Esophagus muscularis mucosa (tissue), 4 donors: ENCODE measurements at places on chromosomes 6 and 20.

- H3K4me3 ChIP-seq = peak overlapping the region; percentile 16
- DNase-seq = peak; percentile 97
- no peaks in the 10 kb centered on the region for H3K36me3 ChIP-seq
- no peaks in the 10 kb centered on the region for H3K27me3 ChIP-seq
- H3K4me1 ChIP-seq = peaks cover 21% of the 10 kb centered on the region
Measured at GRCh38 chr20:47493175-47493962, 8.3 kb upstream of the NCOA3 start.

DNA sequence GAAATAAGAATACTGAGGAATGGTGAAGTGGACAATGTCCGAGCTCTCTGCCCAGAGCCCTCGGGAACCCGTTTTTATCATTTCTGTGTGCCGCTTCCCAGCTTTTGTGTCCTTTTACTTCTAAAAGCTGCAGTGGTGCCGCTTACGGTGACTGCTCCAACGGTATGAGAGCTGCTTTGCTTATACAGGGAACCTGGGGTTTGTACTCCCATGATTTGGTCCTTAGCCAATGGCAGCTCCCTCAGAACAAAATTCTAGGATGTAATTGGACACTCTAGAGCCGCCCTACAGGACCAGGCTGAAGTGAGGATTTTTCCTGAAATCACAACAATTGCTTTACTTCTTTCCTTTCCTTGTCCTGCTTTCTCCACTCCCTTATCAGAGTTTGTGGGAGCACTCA lies 24.2 kb upstream of the PCSK2 start:
- no peak for DNase-seq
- no peak overlapping the region for H3K4me3 ChIP-seq
- H3K4me1 ChIP-seq = no peaks in the 10 kb centered on the region
- H3K27ac ChIP-seq = no peak overlapping the region
- no peaks in the 10 kb centered on the region for H3K27me3 ChIP-seq

- H3K27ac ChIP-seq = no peak overlapping the region
- H3K4me1 ChIP-seq = no peaks in the 10 kb centered on the region
- H3K27me3 ChIP-seq = no peaks in the 10 kb centered on the region
- no peaks in the 10 kb centered on the region for H3K36me3 ChIP-seq
- no peak overlapping the region for H3K4me3 ChIP-seq
Measured at GRCh38 chr6:149147938-149148718, 169.4 kb upstream of the TAB2 start.

GRCh38 chr6:127464161-127464880 lies 5.1 kb upstream of the KIAA0408 start:
- H3K36me3 ChIP-seq = no peaks in the 10 kb centered on the region
- H3K27me3 ChIP-seq = no peaks in the 10 kb centered on the region
- no peak for DNase-seq
- H3K4me1 ChIP-seq = peaks cover 3% of the 10 kb centered on the region

DNA sequence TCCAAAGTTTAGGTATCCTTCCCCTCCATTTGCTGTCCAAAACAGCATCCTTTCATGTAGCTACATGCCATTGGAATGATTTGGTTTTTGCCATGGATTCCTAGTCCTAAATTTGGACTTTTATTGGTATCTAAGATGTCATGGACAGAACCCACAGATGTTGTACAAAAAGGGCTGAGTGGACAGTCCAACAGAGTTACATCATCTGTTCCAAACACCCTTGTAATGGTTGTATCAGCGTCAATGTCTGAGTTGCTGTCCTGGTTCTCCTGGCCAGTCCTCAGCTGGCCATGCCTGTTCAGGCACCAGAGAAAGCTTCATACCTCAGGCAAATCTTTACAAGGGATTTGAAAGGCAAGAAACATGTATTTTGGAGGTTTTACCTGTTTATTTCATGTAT lies 191.3 kb downstream of the ESR1 start:
- DNase-seq = no peak
- no peak overlapping the region for H3K4me3 ChIP-seq
- H3K27ac ChIP-seq = no peak overlapping the region
- H3K36me3 ChIP-seq = no peaks in the 10 kb centered on the region
- no peaks in the 10 kb centered on the region for H3K27me3 ChIP-seq

GRCh38 chr6:106520711-106521401 lies 108.4 kb downstream of the RTN4IP1 start:
- no peak overlapping the region for H3K4me3 ChIP-seq
- H3K36me3 ChIP-seq = no peaks in the 10 kb centered on the region
- peak overlapping the region; percentile 35 for H3K27ac ChIP-seq
- DNase-seq = no peak

DNA sequence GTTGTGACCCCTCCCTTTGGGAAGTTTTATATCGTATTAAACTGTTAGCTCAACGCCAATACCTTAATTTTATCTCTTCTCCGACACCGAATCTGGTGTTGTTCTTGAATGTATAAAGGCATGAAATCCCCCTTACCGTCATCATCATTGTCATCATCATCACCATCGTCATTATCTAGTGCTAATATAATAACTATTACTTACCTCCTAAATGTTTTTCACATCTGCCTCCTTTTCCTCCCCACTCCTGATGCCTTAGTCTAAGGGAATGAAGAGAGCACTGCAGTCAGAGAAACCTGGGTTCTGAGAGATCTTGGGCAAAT lies 677 bp upstream of the ZBTB24 start:
- H3K4me1 ChIP-seq = peaks cover 46% of the 10 kb centered on the region
- H3K27me3 ChIP-seq = no peaks in the 10 kb centered on the region
- no peaks in the 10 kb centered on the region for H3K36me3 ChIP-seq
- peak overlapping the region; percentile 89 for H3K27ac ChIP-seq

GRCh38 chr6:29663300-29664042 lies 6.6 kb downstream of the MOG start:
- H3K27ac ChIP-seq = no peak overlapping the region
- no peaks in the 10 kb centered on the region for H3K4me1 ChIP-seq
- H3K27me3 ChIP-seq = peaks cover 25% of the 10 kb centered on the region
- DNase-seq = no peak

GRCh38 chr6:5112066-5112799 lies 27.1 kb downstream of the PPP1R3G start:
- no peak overlapping the region for H3K27ac ChIP-seq
- H3K4me3 ChIP-seq = no peak overlapping the region
- no peaks in the 10 kb centered on the region for H3K4me1 ChIP-seq
- H3K36me3 ChIP-seq = no peaks in the 10 kb centered on the region
- no peak for DNase-seq
- H3K27me3 ChIP-seq = no peaks in the 10 kb centered on the region

DNA sequence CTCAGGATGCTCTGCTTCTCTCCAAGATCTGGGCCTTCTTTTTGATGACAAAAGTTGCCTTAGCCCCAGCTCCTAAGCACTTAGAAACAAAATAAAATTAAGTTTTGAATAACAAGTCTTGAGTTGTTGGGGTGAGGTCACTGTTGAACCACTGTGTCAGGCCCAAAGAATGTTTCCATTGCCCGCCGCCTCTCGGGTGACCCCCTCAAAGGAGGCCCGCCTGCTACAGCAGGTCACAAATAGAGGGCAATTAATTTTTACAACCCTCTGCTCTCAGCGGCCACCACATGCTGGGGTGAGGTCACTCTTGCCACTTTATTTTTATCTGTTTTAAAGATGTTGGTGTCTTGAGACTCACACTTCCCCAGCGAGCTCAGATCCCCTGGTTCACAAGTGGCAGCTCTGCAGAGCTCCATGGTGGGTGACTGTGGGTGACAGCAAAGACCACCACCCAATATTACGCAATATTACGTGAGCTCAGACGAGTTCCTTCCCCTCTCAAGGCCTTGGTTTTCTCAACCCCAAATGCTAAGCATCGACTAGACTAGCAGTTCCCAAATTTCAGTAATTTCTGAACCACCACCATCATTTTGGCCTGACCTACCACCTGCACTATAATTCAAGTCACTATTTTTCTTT lies 247.7 kb upstream of the PMEPA1 start:
- no peaks in the 10 kb centered on the region for H3K27me3 ChIP-seq
- no peak overlapping the region for H3K4me3 ChIP-seq
- no peaks in the 10 kb centered on the region for H3K36me3 ChIP-seq
- H3K27ac ChIP-seq = no peak overlapping the region
- no peaks in the 10 kb centered on the region for H3K4me1 ChIP-seq

- no peaks in the 10 kb centered on the region for H3K27me3 ChIP-seq
- H3K4me1 ChIP-seq = peaks cover 3% of the 10 kb centered on the region
- no peak overlapping the region for H3K27ac ChIP-seq
- no peak for DNase-seq
Measured at GRCh38 chr20:23669866-23670265, 19.0 kb downstream of the CST4 start.

GRCh38 chr20:64065062-64065973 lies 2.3 kb downstream of the TCEA2 start:
- no peak overlapping the region for H3K27ac ChIP-seq
- DNase-seq = no peak
- no peak overlapping the region for H3K4me3 ChIP-seq

DNA sequence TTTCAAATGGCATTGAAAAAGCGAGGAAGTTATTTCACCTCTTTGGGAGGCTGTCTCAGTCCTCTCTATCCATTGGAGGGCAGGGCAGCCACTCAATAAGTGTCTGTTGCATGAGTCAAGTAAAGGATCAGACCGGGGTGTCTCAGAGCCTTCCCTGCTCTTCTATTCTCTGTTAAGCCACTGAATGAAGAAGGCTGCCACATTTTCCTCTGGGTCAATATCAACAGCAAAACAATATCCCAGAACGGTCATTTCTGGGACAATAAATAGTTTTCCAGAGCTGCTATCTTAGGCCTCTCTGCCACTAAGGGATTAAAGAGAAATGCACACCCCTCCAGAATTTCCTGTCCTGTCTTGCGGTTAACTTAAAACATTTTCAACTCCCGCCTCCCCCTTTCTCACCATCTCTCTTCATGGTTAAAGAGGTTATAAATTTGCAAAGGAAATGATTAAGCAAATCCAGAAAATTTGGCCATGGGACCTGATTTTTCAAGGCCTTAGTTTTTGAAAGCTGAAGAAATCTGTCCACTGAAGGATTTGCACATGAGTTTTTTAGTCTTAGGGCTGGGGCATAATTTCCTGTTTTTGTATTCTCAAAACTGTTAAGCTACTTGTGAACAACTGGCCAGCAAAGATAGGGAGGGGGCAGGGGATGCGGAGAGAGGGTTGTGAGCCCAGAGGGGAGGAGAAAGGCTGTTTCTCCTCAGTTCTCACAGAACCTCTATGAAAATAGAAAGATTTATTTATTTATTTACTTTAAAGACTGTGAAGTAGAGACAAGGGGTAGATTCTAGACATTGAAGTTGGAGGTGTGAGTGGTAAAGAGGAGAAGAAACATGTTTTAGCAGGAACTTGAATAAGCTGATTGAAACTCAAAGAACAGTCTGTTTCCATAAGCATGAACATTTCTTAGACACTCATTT lies 135.7 kb downstream of the BCAS1 start:
- H3K4me1 ChIP-seq = peaks cover 29% of the 10 kb centered on the region
- H3K4me3 ChIP-seq = no peak overlapping the region
- H3K36me3 ChIP-seq = no peaks in the 10 kb centered on the region
- H3K27ac ChIP-seq = peak overlapping the region; percentile 54

DNA sequence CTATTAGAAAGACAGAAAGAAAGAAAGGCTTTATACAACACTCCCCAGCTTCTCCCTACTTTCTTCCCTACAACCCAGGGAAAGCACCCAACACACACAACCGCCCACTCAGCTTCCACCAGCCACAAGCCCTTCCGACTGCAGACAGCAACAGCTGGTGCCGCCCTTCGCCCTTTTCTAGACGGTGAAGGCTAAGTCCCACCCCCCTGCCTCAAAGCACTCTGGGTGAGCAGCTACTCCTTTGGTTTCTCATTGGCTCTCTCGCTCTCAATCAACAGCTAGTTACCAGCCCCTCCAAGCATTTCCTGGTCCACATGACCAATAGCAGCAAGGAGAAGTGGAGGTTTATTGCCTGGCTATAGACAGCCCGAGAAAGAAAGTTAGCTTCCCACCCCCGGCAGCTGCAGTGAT lies 230.1 kb upstream of the MOCS1 start:
- no peaks in the 10 kb centered on the region for H3K36me3 ChIP-seq
- H3K4me1 ChIP-seq = no peaks in the 10 kb centered on the region
- no peak overlapping the region for H3K4me3 ChIP-seq
- no peaks in the 10 kb centered on the region for H3K27me3 ChIP-seq
- H3K27ac ChIP-seq = no peak overlapping the region
